Right lung (tissue), 10 donors: ENCODE measurements at places on chromosomes 6 and 20. TPM values are rescaled to one million over a fixed set of nuclear protein-coding genes. Genes with fewer than 3 reads are reported as not detected.

CFAP61 gene
- polyA plus RNA-seq, result 2.8 TPM

HSF2 gene
- polyA plus RNA-seq, result 45.3 TPM

DNA sequence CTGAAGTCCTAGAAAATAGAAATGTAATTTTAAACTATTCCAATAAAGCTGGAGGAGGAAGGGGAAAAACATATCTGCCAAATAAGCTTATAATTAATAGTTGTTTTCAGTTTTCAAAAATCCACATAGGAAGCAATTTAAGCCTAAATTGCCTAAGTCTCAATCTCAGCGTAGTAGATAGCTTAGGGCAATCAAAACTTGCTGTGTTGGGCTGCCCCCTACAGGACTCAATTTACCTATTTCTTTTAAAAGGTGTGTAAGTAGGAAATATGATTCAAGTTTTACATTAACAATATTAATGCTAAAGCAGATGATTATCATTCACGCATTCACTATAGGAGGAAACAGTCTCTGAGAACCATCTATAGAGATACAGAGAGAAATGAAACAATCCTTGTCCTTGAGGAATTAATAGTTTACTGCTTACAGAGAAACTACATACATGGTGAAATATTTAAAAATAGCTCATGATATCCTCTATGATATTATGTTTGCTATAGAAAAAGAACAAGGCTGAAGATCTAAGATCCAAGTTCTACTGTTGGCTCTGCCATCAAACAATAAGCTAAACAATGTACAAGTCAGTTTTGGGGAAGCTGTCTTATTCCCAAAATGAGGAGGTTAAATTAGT is 102.1 kb downstream of the ATG5 start:
- peak; percentile 32 for DNase-seq

- no peak for DNase-seq
Observed at GRCh38 chr6:20013066-20013861, 176.1 kb downstream of the ID4 start.

GRCh38 chr20:60352596-60352995 is 394.4 kb downstream of the CDH26 start:
- no peak for DNase-seq

GRCh38 chr6:106069478-106069877 is 16.7 kb upstream of the PRDM1 start:
- DNase-seq, result no peak

DNA sequence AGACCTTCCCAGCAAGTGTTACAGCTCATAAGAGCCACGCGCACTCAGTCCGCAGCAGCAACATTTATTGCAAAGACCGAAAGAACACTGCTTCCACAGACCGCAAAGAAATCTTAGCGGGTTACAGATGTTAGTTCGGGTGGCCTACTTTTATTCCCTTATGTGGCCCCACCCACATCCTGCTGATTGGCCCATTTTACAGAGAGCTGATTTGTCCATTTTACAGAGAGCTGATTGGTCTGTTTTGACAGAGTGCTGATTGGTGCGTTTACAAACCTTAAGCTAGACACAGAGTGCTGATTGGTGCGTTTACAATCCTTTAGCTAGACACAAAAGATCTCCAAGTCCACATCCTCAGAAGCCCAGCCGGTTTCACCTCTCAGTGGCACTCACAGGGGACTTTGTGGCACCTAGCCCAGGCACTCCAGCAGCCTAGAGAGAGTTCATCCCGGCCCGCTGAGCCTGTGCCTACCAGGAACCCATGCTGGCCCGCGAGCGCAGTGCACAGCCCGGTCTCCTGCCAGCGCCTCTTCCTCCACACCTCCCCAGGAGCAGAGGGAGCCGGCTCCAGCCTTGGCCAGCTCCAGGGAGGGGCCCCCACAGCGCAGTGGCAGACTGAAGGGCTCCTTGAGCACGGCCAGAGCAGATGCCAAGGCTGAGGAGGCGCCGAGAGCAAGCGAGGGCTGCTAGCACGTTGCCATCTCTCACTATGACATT is 244.3 kb upstream of the TSHZ2 start:
- DNase-seq, result no peak
